ENCODE measurements at places on chromosomes 6 and 20. TPM values are rescaled to one million over a fixed set of nuclear protein-coding genes. Genes with fewer than 3 reads are reported as not detected.
A peak's percentile ranks its signal among the peaks of the same experiment; 100 is the strongest.

FERMT1 gene
- 7.4 TPM for polyA plus RNA-seq

HSPA12B gene
- polyA plus RNA-seq = 4.1 TPM

FAM209B gene
- not detected for polyA plus RNA-seq

- H3K4me3 ChIP-seq = no peak overlapping the region
- H3K36me3 ChIP-seq = no peaks in the 10 kb centered on the region
- DNase-seq = no peak
- H3K4me1 ChIP-seq = no peaks in the 10 kb centered on the region
- H3K27ac ChIP-seq = peak overlapping the region; percentile 37
Observed at GRCh38 chr6:44933108-44933507, 395.0 kb upstream of the RUNX2 start.

- no peak for DNase-seq
- H3K36me3 ChIP-seq = no peaks in the 10 kb centered on the region
- no peaks in the 10 kb centered on the region for H3K4me1 ChIP-seq
- H3K27me3 ChIP-seq = no peaks in the 10 kb centered on the region
- no peak overlapping the region for H3K27ac ChIP-seq
- H3K4me3 ChIP-seq = no peak overlapping the region
Observed at GRCh38 chr6:55882718-55883569, 7.6 kb upstream of the BMP5 start.
